ENCODE measurements at places on chromosomes 5 and 9.
A peak's percentile ranks its signal among the peaks of the same experiment; 100 is the strongest.

DNA sequence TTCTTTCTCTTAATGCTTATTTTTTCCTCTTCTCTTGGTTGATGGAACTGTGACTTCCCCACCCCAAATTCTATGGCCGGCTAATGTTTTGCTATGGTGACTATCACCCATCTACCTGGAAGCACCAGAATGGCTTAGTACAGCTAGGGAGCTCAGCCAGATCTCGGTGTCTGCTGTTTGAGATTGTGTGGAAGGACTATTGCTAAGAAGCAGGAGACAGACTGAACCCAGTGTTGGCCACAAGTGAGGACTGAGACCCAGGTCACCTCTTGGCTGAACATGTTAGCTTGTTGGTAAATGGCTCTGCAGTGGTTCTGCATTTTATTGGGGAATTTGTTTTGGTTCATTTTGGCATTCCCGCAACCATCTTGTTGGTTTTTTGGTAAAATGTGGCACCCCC is 2.7 kb downstream of the PRRC2B start:
- DNase-seq: no peak

GRCh38 chr9:19496321-19497050 is 87.7 kb downstream of the ACER2 start:
- DNase-seq: no peak

DNA sequence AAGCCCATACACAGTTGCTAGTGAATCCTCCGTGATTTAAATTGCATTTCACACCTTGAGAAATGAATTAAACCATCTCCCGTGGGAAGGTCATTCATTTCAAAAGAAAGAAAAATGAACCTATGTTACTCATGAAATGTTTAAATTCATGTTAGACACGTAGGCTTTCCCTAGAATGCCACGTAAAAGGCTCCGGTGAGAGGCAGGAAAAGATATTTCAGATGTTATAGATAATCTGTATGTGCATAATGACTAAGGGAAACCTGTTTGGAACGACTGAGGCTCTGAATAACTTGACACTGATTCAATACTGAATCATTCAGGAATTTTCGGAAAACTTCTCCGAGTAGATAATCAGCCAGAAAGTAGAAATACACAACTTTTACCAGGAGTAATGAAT is 134.3 kb upstream of the ICE1 start:
- DNase-seq: no peak

DNA sequence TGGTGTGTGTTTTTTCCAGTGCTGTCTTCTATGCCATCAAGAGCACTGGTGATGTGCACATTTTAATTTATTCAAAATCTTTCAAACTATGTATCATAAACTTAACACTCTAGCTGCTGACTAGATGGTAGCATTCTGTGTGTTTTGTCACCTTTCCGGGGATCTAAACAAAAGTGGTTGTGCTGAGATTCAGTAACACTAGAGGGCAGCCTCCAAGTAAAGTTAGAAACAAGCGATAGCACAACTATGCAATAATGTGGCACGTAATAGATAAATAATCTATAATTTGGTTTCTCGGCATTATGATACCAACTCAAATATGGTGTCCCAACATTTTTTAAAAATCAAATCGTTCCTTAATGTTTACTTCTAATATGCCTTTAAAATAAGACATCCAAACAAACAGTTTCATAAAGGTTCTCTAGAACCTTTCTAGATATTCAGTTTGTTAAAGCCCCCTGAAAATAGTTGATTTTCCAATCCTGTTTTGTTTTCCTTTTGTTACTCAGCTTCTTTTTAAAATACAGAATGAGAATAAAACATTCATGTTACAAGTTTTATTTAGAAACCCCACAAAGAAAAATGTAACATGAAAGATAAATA is 16.9 kb downstream of the SEMA6A start:
- DNase-seq: no peak

DNA sequence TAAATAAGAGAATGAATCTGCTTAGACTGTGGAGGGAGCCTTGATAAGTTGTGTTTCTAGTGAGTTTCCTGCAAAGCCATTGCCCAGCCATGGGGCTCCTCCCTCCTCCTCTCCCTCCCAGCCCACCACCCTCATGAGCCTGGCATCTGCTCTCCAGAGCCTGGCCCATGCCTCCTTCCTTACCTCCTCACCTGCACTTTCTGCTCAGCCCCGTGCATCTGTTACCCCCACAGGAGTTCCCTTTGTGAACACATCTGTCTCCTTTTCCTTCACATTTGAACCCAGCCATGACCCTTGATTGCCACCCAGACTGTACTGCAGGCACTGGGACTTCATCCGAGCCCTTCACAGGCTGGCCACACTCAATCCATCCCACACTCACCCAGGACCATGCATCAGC is 395.6 kb downstream of the IRX2 start:
- DNase-seq: no peak

- peak; percentile 65 for DNase-seq
These were observed 65.2 kb downstream of the TRIO start for GRCh38 chr5:14208071-14209021.

DNA sequence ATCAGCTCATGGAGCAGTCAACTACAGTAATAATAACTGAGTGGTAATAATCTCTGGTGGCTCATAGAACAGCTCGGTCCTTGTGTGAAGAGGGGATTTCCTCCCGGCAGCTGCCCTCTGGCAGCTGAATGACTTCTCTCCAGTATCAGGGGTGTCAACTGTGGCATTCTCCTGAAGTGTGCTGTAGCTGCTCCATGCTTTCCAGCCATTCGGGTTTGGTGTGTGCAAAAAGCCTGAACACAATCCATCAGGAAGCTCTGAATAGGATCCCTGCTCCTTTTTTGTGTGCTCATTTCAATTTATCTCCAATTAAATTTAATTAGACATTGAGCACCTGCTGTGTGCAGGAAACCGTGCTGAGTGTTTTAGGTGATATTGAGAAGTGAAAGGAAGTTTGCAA is 59.8 kb upstream of the BARX1 start:
- DNase-seq: no peak

- peak; percentile 84 for DNase-seq
These were observed 75.7 kb downstream of the TEK start for GRCh38 chr9:27184556-27185351.

DNA sequence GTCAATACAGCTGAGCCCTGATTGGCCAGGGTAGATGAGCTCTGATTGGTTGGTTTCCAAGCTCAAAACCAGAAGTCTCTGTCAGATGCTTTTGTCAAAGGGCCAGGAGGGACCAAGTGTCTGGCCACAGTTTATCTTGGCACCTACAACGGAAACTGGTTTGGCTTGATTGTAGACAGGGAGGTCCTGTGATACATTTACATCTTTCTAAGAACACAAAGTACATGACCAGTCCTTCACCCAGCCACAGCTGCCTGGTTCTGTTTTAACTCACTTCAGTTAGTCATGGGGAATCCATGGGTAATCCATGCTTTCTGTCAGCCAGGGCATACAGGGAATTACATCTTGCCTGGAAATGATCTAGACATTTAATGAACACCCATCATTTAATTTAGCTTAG is 171.2 kb downstream of the SLC12A2 start:
- no peak for DNase-seq

GRCh38 chr9:91904588-91905236 is 45.3 kb downstream of the ROR2 start:
- no peak for DNase-seq

DNA sequence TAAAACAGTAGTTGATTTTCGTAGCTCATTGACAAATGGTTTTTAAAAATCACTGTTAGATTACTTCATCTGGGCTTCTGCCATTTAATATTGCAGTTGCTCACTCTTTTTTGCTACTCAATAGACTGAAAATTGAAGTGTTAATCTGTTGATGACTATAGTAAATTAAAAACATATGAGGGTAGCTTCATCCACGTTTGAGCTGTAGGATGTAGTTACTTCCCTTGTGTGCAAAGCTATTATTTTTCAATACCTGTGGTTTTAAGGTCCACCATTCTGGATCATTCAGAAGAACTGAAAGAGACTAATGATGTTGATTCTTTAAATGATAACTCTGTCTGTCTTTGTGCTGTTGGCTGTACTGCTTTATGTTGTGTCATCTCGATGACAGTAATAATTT is 74.7 kb downstream of the LNPEP start:
- DNase-seq: no peak

DNA sequence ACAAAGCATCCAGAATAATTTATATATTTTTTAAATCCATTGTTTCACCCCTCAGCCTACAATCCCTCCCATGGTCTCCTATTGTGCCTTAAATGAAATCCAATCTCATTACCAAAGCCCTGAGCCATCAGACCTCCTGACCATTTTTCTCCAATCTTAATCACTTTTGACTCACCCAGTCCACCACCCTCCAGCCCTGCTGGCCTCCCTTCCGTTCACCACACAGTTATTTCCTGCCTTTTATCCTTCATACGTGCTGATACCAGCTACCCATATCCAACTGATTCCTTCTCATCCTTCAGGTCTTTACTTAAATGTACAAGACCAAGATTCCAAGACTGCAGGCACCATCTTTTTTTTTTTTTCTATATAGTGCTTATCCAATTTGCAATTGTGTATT is 1026.7 kb upstream of the DMAC1 start:
- no peak for DNase-seq

All from inflammatory macrophage (primary cell).